NCI-H2227 treated with DMSO at 0.1 percent for 48 hours (cell line): ENCODE measurements at places on chromosomes 6 and 20.
A peak's percentile ranks its signal among the peaks of the same experiment; 100 is the strongest.

- no peak for DNase-seq
Measured at GRCh38 chr6:125445054-125445453, 143.3 kb upstream of the HDDC2 start.

- DNase-seq = no peak
Measured at GRCh38 chr20:1331101-1331500, 2.2 kb upstream of the SDCBP2 start.

- DNase-seq = no peak
Measured at GRCh38 chr6:64081453-64081852, 445.9 kb downstream of the PHF3 start.

- no peak for DNase-seq
Measured at GRCh38 chr20:50312002-50312681, 121.5 kb downstream of the CEBPB start.

DNA sequence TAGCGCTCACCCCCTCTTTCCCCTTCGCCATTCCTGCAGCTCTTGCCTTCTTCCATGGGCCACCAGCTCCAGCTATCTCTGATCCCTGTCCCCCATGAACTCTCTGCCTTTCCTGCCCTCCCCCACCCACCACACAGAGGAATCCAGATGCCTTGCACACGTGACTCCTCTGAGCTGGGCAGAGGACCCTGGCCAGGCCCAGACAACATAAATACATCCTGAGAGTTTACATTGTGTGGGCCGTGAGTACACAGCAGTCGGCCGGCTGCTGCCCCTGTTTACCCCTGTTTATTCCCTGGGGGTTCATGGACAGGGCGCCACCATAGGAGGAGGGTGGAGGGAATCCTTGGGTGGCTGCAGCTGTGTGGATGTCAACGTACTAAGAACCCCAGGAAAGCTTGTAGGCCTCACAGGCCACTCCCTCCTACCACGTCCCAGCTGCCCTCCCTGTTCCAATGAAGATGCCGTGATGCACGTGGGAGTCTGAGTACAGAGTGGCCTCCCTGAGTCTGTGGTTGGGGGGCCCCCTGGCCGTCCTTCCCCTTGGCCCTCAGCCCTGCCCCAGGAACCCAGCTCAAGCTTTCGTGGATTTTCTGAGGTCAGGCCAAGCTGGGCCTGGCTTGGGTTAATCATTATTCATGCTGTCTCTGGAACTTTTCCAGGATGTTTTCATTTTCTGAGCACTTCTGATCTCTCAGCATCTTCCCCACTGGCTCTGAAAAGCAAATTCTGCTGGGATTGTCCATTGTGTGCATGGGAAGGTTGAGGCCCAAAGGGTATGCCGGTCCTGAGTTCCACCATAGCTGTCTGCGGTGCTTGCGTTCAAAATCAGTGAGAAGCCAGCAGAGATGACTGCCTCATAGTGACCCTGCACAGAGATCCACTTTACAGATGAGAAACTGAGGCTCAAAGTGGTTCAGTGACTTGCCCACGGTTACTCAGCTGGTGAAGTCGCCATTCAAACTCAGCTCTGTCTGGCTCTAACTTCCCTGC, 136.3 kb downstream of the MRPL14 start:
- no peak for DNase-seq

GRCh38 chr6:167766986-167767714, 59.6 kb upstream of the AFDN start:
- DNase-seq = no peak

DNA sequence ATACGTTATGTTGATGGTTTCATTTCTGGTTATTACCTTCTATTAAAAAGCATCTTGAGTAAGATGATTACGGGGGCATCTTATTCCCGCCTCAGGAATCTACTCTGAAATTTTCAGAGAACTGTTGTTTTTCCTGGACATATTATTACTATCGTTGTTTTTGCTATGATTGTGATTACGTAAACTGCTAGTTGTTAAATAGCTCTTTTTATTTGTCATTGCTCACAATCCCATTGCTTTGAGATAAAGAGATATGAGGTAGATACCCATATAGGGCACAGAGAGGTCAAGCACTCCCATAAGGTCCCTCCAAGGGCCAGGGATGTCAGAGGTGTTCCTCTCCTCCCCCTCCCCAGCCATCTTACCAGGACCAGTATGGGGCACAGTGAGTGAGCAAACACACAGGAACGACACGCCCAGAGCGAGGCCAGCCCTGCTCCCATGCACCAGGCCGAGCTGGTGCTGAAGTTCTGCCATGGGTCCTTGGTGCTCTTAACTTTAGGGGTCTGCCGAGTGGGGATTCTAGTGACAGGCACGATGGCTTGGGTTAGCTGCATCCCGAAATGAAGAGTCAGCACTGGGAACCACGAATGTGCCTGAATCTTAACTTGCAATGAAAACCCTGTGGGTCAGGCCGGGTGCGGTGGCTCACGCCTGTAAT, 49.9 kb downstream of the PRDM1 start:
- DNase-seq = no peak

- DNase-seq = no peak
Measured at GRCh38 chr20:16864963-16865362, 116.8 kb downstream of the OTOR start.

DNA sequence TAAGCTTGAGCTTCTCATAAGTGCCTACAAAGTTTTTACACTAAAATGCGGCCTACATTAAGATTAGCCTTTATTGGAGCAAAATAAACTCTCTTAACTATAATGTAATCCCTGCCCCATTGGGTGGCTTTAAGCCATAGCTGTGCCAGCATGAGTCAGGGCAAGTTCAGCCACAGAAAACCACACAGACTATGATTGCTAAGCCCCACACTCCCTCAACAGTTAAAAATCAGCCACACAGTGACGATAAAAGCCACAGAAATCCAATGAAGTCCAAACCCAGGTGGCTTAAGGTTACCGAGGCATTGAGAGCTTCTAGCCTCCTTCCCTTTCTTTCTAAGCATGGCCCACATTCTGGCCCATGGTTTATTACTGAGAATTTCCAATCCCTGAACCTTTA, 61.6 kb downstream of the GRM1 start:
- no peak for DNase-seq

DNA sequence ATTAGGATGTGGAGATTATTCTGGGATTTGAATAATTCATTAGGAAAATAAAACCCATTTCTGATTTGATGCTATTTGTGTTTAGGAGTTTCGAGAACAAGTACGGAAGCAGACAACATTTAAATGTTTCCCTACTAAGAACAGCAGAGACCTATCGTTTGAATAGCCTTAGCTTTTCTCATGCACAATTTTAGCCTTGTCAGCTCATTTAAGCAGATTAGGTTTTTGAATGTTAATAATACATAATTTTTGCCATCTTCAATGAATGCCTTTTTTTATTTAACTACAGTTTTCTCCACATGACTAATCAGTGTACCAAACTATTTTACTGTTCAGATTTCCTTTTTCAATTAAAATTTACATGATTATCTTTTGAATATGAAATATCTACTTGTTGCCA, 592.0 kb downstream of the BCKDHB start:
- no peak for DNase-seq

GRCh38 chr20:20837574-20838021, 125.2 kb upstream of the RALGAPA2 start:
- DNase-seq = peak; percentile 74

DNA sequence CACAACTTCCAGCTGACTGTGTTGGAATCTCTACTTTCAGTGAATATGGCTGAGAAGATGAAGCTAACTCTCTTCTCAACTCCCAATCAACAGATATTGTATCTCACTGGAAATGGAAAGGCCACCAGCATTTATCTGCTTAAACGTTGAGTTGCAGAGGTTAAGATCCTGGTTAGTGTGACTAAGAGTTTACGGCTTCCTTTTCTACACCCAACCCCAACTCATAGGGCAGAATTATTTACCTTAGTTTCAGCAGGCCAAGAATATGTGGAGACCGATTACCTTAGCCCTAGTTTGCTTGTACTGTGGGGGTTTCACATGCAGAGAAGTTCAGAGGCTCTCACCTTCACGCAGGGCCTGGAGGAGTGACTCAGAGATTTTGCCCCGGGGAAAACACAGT, 1026.6 kb downstream of the EYS start:
- no peak for DNase-seq

GRCh38 chr6:99458319-99458718, 33.2 kb upstream of the PNISR start:
- DNase-seq = no peak

DNA sequence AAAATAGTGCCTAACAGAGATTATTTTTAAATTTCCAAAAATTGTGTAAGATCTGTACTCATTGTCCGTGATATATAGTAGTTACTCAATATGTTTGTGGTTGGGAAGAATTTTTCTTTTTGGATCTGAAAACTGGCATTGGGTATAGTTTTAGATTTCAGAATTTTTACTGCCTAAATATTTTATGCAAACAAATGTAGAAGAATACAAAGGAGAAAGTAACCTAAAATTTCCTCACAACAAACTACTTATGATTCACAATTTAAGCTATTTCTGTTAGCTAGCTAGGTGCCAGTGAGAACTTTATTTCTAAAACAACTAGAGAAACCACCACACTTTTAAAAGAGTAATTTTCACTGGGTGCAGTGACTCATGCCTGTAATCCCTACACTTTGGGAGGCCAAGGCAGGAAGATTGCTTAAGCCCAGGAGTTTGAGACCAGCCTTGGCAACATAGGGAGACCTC, 38.8 kb downstream of the SESN1 start:
- no peak for DNase-seq

DNA sequence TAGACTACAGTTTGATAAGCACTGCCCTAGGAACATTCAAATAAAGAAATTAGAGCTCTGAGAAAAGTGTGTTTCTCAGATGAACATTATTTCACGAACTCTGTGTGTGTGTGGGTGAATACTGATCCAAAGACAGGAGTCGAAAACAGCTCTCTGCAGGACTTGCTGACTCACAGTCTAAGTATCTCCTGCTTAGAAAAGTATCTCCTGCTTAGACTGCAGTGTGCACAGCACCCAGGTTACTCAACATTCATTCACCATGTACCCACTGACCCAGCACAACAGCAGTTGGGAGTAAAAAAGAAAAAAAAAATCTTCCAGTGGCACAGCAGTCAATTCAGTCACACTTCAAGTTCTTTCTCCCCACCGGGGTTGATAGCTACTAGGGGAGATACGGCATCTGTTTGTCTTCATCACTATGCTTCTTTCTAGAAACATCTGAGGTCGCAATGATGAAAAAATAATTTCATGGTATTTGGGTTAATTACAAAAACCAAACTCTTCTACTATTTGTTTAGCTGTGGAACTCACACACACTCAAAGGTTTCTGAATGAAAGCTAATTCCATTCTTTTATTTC, 48.0 kb downstream of the GCLC start:
- DNase-seq = no peak

DNA sequence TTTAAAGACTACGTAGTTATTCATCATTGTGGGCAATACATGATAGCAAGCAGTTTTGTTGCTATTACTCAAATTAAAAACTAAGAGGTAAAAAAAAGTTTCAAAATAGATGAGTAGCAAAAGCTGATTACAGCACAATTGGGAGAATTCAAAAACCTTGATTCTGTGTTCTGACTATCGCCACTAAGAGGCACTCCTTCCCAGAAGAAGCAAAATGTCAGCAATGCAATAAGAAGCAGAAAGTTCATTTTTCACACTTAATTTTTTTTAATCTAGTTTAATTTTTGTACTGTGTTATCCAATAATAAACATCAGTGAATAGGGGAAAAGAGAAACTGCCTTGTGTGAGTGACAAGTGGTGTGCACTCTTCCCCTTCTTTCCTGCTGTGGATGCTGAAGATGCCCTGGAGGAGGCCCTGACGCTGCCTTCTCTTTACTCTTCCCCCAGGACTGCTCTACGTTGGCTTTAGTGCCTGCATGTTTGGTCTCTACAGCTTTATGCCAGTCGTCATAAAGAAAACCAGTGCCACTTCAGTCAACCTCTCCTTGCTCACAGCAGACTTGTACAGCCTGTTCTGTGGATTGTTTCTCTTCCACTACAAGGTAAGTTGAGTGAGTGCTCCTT, 263.2 kb upstream of the PLN start:
- no peak for DNase-seq

DNA sequence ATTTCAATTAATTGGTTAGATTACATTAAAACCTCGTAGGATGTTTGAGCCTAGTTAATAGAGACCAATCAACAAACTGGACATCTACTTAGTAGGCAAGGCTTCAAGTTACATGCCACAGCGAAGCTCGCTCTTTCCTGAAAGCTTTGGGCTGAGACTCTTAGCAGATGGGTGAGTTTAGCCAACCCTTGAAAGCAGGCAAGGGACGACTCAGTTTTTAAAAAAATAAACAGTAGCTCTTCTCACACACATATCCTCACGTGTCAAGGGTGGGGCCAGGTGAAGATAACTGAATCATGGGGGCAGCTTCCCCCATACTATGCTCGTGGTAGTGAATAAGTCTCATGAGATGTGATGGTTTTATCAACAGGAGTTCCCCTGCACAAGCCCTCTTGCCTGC, 775 bp downstream of the MTFR2 start:
- no peak for DNase-seq
